GOT3 (cell line): ENCODE measurements at places on chromosomes 2 and 18.

- no peak for DNase-seq
Observed at GRCh38 chr2:160522951-160523710, 29.5 kb upstream of the RBMS1 start.

GRCh38 chr2:237540823-237541222, 25.6 kb upstream of the PRLH start:
- no peak for DNase-seq

DNA sequence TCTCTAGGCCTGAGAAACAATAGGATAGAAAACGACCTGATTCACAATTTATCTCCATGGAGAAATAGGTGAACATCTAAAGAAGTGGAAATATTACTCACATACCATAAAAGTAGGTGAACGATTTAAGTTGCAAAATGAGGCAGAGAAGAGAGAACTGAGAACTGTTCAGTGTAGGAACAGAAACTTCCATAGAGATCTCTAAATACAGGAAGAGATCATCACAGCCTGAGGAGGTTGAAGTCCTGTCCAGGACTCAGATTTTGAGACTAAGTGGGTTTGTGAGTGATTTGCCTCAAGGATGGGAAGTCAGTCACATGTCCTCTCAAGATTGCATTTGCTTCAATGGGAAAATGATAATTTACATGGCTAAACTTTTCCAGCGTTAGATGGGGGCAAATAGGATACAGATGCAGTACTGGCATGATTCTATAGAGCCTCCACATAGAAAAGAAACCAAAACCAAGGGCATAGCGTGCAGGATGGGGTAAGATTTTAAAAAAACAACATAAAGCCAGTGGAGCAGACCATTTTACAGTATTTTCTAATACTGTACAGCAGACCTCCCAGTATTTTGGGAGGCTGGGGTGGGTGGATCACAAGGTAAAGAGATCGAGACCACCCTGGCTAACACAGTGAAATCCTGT, 68.8 kb downstream of the MEP1B start:
- DNase-seq, result no peak

- no peak for DNase-seq
Observed at GRCh38 chr2:197993363-197993762, 189.0 kb downstream of the PLCL1 start.
